ENCODE measurements at places on chromosomes 6 and 20.
A peak's percentile ranks its signal among the peaks of the same experiment; 100 is the strongest.

- DNase-seq = peak; percentile 74
These were observed 52.8 kb downstream of the MRPL14 start for GRCh38 chr6:44074439-44074812.

GRCh38 chr20:63067721-63068560, 61.2 kb upstream of the BHLHE23 start:
- no peak for DNase-seq

GRCh38 chr20:35104685-35105295, 12.2 kb upstream of the TRPC4AP start:
- no peak for DNase-seq

DNA sequence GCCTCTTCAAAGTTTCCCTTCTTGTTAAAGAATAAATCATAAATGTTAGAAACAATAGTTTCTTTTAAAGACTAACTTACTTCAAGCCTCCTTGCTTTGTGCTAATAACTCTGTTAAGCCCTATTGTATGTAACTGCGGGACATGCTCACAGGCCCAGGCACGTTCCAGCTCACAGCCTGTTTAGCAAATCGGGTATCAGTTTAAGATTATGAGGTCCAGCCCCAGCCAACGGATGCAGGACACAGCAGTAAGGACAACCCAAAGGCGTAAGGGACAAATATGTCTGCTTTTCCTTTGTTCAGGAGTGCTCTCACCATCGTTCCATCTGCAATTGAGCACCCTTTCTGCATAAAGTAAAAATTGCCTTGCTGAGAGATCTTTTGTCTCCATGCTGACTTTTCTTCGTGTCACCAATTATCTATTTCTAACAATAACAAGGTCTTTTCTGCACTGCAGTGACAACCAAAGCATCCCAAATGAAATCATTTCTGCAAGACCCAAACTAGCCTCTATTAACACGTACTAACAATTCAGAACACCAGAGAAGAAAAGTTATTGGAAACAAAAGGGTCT, 1.4 kb downstream of the C6orf52 start:
- DNase-seq = no peak

DNA sequence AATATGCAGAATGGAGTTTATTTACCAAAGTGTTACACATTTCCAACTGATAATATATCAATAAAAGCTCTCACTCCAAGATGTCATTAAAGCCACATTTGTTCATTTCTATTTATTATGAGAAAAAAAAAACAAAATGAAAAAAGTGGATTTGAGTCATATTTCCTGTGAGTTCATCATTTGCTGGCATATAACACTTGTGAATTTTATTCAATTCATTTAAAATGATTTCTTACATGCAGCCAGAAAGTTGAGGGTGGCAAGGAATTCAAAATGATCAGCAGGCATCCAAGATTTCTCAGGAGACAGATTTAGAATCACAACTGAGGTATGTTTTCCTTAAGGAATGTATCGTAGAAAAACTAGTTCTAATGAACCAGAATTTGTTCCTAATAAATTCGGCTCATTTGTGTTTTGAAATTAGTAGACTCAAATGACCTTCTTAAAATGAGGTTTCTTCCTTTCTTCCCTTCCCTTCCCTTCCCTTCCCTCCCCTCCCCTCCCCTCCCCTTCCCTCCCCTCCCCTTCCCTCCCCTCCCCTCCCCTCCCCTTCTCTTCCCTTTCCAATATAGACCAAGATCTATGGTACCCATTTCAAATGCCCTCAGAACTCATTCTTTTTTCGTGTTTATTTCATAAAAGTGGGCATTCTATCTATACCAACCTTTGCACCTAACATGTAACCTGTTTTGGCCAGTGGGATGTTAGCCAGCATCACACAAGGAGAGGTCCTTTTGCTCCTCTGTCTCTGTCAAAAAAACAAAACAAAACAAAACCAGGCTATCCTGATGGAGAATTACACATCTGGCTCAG, 357.9 kb upstream of the TSHZ2 start:
- DNase-seq = no peak

GRCh38 chr20:48759631-48760245, 68.1 kb downstream of the PREX1 start:
- DNase-seq = no peak

GRCh38 chr6:41021832-41022231, 17.2 kb downstream of the UNC5CL start:
- DNase-seq = no peak

DNA sequence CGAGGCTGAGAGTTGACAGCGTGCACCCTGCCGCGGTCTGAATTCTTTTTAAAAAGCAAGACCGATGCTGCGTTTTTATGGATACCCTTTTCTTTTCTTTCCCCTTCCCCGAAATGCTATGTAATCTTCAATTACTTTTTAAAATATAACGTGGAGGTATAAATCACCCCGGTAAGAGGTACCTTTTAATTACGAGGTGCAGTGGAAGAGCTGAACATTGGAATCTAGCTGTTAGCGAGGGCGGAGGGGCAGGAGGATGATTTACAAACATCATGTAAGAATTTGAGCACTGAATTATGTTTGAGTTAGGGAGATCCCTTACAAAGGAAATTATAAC, 1.2 kb downstream of the EYA2 start:
- DNase-seq = no peak

GRCh38 chr6:12963567-12963966, 247.0 kb downstream of the PHACTR1 start:
- no peak for DNase-seq
